ENCODE measurements at places on chromosomes 2 and 18.
A peak's percentile ranks its signal among the peaks of the same experiment; 100 is the strongest.

- DNase-seq: no peak
Observed at GRCh38 chr2:181174611-181175580, 194.5 kb downstream of the UBE2E3 start.

DNA sequence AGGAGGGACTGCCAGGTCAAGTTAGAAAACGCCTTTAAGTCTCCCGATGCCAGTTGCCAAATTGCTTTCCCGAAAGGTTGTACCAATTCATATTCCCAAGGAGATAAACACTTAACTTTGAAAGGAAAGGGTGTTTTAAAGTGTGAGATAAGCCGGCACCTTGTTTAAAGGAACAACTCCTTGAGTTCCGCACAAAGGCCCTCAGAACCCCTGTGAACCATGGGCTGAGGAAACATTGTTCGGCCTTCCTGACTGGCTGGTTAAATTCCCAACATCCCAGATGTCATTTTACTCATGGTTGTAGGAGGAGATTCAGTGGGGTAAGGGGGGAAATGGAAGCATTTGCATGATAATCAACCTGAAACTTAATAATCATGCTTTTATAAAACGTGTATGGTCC is 126.6 kb downstream of the BCL11A start:
- no peak for DNase-seq

DNA sequence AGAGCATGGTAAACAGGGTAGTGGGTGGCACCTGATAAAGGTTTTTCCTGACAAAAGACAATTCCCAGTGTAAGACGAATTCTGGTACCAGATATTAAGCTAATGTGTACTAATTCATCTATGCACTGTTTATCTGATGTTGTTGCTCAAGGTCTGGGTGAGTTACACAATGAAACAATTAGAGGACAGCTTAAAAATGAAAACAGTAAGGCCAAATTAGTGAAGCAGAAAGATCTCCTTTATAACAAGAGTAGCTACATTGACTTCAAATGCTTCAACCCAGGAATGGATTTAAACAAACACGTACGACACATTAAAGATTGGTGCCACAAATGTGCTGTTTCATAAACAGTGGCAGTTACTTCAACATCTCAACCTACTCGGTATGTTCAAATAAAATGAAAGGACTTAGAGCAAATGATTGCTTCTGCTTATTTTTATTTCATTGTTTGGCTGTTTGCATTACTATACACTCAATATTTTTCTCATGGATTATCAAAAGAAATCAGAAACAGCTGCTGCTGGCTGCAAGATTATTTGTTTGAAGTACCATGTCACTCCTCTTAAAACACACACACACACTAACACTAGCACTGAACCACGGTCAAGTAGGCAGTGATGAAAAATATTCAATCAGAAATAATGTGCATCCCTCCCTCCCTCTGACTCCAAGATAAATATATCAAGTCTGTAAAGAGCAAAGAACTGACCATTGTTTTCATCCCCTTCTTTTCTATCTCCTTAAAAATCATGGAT is 94.4 kb upstream of the RND3 start:
- no peak for DNase-seq

DNA sequence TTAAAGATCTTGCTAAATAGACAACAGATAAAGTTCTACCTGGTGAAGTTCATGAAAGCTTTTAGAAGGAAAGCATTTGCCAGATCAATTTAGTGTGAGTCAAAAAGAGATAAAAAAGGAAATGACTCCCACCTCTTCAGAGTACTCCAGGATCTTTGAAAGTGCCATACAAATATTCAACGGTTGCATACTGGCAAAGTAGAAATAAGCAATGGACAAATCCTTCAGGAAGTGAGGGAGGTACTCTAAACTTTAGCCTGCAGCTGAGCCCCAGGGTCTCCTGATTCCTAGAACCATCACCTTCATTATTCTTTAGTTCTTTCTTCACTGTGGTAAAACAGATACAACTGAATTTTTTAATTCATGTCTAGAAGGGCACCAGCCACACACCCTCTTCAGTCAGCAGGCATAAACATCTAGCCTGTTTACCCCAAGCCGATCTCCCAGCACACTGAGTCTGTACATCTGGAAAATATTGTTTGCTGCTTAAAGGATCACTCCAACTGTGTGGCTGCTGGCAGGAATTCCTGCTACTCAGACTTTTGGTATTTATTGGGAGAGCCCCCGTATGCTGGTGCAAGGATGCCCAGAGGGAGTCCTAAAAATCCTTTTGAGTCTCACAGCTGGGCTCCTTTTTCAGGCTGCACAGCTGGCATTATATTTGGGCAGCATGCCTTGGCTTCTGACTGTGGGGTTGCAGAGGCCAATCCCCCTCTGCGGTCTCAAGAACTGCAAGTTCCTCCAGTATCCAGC is 72.3 kb upstream of the SESTD1 start:
- DNase-seq: peak; percentile 71

- no peak for DNase-seq
Observed at GRCh38 chr2:232888099-232888836, 18.2 kb downstream of the SNORC start.

DNA sequence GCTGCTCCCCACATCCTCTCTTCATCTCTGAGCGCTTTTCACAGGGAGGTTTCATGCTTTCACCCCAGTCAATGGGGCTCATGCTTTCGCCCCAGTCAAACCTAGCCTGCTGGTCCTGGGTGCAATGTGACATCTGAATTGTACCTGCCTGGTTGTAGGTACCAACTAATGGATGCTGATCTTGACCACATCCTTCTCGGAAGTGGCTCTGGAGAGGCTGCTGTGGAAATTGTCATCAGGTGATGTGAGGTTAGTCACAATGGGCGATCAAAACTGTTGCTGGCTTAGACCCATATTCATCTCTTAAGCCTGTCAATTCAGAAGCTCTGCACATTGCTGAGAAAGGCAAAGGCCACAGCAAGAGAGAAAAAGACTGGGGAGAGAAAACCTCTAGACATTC is 32.7 kb upstream of the ALKAL2 start:
- DNase-seq: no peak

DNA sequence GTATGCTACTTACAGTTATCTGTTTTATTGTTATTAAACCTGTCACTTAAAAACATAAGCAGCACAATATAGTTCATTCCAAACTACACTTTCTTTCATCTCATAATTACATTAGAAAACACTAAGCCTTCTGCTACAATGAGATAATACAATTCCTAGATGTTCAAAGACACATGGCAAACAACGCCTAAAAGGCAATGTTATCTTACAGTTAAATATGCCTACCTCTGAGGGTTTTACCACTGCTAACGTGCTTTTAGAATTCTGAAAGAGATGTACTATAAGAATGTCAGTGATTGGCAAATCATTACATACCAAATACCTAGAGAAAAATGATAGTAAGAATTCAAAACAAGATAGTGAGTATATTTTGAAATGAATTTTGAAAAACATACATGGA is 46.8 kb upstream of the SPOPL start:
- DNase-seq: no peak

DNA sequence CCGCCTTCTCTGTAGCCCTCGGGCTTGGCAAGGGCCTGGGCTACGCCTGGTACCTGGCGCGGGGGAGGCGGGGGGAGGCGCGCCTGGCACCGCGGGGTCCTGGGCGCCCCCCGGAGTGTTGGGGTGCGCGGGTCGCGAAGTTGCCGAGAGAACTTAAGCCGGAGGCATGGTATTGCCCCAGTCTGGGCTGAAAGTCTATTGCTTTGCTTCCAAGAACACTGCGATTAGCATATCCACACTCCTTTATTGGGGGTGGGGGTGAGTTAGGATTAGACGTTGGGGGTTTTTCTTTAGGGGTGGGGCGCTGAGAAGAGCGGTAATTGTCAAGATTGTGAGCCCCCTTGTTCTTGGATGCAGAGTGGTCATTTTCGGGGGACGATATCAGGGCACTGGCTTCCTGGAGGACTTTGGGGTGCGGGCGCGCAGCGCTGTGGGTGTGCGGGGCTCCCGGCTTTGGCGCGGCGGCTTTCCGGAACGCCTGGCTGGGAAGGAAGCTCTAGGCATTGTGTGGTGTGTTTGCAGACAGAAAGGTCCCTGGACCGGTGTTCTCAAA is 798 bp downstream of the TANC1 start:
- DNase-seq: no peak

GRCh38 chr18:45728336-45729010 is 4.5 kb downstream of the SLC14A1 start:
- no peak for DNase-seq

GRCh38 chr2:15700131-15700530 is 108.5 kb downstream of the DDX1 start:
- no peak for DNase-seq

- no peak for DNase-seq
Observed at GRCh38 chr2:19022334-19022733, 336.1 kb downstream of the OSR1 start.

GRCh38 chr2:238164906-238165287 is 6.1 kb downstream of the ERFE start:
- DNase-seq: no peak

DNA sequence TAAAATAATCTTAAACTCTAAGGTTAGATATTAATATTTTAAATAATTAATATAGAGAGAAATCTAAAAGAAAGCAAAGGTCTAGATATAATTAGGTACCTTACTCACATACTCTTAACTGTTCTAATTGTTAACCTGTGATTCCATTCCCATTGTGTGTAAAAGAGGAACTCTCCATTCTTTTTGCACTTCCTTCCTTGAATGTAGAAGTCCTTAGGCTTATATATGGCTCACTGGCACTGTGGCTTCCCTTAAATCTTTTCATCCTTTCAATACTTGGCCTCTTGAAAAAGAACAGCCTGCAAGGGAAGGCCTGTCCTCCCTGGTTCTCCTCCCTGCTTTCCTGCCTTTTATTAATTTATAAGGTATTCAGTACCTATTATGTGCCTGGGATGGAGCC is 182.8 kb upstream of the FOSL2 start:
- no peak for DNase-seq

DNA sequence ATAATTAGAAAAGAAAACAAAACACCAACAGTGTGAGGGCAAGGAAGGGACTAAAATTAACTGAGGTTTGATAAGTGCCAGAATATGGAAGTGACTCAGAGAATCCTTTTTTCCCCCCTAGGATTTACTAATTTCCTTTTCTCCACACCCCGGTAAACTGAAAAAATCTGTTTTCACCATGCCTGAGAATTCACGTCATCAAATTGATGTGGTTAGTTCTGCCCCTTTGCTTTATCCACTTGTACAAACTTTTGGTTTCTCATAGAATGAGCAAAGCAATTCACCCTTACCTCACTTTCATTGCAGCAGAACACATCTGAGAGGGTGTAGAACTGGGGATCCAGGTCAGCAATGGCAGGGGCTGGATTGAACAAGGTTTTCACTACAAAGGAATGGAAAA is 57.8 kb downstream of the RBKS start:
- DNase-seq: no peak

DNA sequence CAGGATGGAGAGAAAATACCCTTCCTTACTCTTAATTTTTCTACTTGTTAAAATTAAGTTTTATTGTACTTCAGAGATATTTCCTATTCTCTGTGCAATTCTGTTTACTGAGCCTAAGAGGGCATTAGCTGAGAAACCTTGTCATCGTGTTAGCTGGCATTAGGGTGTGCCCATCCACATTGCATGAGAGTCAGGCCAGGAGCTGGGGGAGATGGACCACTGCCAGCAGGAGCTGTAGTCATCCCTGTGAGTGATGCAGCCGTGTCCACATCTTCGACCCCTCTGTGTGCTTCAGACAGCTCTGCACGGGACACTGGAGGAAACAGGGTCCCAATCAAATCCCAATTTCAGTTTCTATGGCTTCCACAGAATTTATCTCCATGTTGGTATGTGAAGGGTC is 34.2 kb downstream of the ABCA12 start:
- DNase-seq: no peak

DNA sequence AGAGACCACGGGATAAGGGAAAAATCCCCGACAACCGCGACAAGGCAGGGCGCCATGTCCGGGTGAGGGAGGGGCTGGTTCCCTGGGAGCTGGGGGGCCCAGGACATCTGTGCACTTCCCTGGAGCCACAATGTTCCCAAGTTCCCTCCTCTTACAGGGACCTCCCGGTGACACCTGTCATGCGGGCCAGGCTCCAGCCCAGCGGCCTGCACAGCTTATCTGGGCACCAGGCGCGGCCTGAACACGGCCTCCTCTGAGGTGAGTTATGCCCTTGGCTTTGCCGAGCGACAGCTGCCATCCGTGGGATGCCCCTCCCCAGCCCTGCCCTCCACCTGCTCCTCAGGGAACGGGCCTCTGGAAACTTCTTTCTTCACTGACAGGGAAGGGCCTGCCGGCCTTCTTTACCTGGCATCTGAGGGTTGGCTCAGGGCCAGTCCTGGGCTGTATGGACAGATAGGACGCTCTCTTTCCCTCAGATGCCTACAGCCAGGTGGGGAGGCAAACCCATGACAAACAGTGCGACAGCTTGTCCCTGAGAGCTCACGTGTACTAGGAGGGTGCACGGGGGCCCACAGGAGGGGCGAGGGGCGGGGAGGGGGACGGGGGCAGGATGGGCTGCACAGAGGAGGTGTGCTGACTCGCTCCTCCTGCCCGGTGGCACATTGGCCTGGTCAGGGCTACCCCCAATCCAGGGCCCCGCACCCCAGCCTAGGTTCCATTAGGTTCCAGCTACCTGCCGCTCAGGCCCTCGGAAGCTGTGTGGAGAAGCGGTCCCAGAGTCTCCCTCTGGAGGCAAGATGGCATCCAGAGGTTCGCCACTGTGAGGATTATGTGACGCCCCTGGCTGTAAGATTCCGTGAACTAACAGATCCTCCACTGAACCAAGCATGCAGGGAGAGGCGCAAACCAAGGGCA is 34.9 kb upstream of the HPCAL1 start:
- no peak for DNase-seq

DNA sequence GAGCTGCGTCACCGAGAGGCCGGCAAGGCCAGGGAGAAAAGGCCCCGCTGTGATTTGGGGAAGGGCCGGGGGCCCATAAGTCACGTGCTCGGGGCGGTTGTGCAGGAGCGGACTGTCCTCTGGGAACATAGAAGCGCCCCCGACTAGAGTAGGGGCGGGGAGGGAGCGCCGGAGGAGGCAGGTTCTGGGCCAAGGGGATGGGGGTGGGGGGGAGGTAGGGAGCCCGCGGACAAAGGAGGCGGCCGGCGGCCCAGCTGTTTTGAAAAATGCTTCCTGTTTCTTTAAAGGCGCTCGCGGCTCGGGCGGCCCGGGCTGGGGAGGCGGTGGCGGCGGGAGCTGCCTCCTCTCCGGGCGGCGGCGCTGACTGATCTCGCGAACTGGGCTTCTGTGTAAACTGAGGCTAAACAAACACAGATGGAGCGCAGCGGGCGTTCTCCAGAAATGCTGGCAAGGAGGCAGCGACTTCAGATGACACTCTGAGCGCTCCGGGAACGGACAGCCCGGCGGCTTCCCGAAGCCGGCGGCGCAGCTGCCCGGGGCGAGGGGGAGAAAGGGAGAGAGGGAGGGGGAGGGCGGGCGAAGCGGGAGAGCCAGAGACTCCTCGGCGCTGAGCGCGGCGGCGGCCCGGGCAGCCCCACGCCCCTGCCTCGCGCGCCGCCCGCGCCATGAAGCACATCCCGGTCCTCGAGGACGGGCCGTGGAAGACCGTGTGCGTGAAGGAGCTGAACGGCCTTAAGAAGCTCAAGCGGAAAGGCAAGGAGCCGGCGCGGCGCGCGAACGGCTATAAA is at the start of gene ATOH8:
Gene ATOH8, plus strand, starts transcription at position 467 of the 788 bp plus-strand sequence. Its CDS starts 199 bp downstream, at position 666.
- DNase-seq: peak; percentile 83

- DNase-seq: no peak
Observed at GRCh38 chr18:11960743-11961380, 20.4 kb upstream of the IMPA2 start.

GRCh38 chr2:29053223-29053622 is 21.1 kb downstream of the PCARE start:
- DNase-seq: no peak

Data from left hindlimb (tissue), 1 donor.